ENCODE measurements at places on chromosomes 7 and 10. TPM values are rescaled to one million over a fixed set of nuclear protein-coding genes. Genes with fewer than 3 reads are reported as not detected.
A peak's percentile ranks its signal among the peaks of the same experiment; 100 is the strongest.

DNA sequence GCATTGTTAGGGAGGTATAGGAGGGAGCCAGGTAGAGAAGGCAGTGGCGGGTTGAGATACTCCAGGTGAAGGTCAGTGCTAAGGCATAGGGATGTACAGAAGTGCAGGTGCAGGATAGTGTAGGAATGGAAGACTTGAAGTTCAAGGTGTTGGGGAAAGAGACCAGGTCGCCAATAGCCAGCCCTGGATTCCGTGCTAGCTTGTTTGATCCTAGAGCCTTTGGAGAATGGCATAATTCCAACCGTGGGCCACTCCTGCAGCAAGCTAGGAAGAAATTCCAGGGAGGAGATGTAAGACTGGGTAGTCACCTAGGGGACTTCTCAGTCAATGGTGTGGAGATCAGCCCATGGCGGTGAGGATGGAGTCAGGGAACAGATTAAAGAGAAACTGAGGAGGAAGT lies 272.7 kb downstream of the RPS24 start:
- no peak overlapping the region for H3K4me3 ChIP-seq
- peaks cover 61% of the 10 kb centered on the region for H3K27me3 ChIP-seq
- peaks cover 7% of the 10 kb centered on the region for H3K4me1 ChIP-seq
- H3K36me3 ChIP-seq, result peaks cover 13% of the 10 kb centered on the region
- H3K27ac ChIP-seq, result no peak overlapping the region
- DNase-seq, result no peak

DNA sequence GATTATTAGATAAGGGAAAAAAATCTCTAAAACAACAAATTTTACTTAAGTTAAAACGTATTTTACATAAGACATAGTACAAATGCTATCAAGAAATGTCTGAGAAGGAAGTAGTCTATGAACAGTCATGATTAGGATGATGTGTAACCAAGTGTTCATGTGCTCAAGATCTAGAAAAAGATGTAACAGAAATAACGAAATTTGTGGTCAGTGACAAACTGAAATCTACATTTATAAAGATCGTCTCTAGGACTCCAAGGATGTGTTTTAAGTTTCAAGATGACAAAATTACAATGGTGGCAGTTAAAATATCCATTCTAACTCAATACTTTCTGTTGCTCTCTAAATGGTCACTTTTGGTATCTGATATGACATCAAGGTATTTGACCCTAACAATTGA lies 17.2 kb downstream of the PPP3CB start:
- H3K27me3 ChIP-seq, result no peaks in the 10 kb centered on the region
- no peak overlapping the region for H3K27ac ChIP-seq
- DNase-seq, result no peak

DNA sequence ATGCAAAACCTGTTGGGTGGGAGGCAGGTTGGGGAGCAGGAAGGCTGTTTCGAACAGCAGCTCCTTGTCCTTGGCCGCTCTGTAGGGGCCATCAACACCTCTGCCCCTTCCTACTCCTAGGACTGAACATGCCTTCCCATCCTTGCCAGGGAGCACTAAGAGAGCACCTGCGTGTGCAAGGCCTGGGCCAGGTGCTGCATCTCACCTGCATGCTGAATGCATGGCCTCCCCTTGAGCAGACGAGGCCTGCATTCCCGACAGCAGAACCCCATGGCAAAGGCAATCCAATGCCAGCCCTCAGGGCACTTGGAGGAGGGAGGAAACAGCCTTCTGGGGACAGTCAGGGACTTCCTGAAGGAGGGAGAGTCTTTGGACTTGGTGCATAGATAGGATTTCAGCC lies 11.0 kb downstream of the VSIR start:
- no peaks in the 10 kb centered on the region for H3K27me3 ChIP-seq
- DNase-seq, result no peak
- no peak overlapping the region for H3K27ac ChIP-seq

DNA sequence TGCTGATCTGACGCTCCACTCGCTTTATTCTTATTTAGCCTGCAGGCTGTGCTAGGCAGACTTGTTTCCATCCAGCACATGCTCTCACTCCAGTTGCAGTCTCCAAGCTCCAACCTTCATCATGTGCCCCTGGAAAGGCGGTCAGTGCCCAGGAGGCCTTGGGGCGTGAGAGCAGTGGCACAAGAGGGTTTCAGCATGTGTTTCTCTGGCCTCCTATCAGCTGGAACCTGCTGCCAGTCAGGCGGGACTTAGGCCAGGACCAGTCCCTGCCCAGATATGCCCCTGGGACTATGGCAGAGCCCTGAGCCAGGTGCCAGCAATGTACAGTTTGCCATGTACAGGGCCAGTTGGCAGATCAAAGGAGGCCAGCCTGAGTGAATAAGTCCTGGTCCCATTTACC lies 330.2 kb upstream of the FZD1 start:
- no peak overlapping the region for H3K4me3 ChIP-seq
- H3K27ac ChIP-seq, result no peak overlapping the region
- H3K27me3 ChIP-seq, result no peaks in the 10 kb centered on the region
- DNase-seq, result no peak

DNA sequence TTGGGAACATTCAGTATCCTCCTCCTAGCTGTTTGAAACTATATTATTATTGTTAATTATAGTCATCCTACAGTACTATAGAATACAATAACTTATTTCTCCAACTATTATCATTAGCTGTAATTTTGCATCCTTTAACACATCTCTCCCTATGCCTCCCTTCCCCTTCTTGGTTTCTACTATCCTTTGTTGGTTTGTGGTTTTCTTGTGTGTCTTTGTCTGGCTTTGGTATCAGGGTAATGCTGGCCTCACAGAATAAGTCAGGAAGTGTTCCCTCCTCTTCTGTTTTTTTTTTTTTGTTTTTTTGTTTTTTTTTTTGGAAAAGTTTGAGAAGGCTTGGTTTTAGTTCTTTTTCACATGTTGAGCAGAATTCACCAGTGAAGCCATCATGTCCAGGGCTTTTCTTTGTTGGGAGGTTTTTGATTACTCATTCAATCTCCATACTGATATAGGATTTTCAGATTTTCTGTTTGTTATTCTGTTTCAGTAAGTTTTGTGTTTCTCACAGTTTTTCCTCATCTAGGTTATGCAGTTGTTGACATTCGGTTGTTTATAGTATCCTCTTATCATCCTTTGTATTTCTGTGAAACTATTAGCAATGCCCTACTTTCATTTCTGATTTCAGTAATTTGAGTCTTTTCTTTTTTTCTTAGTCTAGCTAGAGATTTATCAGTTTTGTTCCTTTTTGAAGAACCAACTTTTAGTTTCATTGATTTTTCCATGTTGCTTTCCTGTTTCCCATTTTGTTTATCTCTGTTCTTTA lies 21.6 kb downstream of the C1GALT1 start:
- no peak for DNase-seq
- no peaks in the 10 kb centered on the region for H3K36me3 ChIP-seq
- no peak overlapping the region for H3K4me3 ChIP-seq
- H3K27ac ChIP-seq, result no peak overlapping the region
- no peaks in the 10 kb centered on the region for H3K27me3 ChIP-seq
- H3K4me1 ChIP-seq, result peaks cover 50% of the 10 kb centered on the region

DNA sequence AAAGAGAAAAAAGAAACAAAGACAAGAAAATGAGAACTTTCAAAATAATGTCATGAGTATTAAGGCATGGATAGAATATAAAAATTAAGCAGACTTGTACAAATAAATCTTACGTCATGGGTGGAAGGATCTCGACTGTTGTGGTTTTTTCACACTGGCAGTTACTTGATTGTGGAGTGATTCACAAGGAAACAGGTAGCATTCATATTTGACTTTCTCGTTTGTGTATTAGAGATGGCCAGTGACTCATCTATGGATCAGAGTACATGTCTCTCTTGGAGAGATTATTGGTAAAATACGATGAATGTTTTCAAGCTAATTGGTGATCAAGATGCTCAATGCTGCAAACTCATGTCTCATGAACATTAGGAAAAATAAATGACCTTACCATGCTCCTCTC lies 564.3 kb downstream of the GATA3 start:
- peak; percentile 32 for DNase-seq
- no peaks in the 10 kb centered on the region for H3K27me3 ChIP-seq
- H3K4me3 ChIP-seq, result no peak overlapping the region
- H3K4me1 ChIP-seq, result peaks cover 39% of the 10 kb centered on the region
- peaks cover 7% of the 10 kb centered on the region for H3K36me3 ChIP-seq

DNA sequence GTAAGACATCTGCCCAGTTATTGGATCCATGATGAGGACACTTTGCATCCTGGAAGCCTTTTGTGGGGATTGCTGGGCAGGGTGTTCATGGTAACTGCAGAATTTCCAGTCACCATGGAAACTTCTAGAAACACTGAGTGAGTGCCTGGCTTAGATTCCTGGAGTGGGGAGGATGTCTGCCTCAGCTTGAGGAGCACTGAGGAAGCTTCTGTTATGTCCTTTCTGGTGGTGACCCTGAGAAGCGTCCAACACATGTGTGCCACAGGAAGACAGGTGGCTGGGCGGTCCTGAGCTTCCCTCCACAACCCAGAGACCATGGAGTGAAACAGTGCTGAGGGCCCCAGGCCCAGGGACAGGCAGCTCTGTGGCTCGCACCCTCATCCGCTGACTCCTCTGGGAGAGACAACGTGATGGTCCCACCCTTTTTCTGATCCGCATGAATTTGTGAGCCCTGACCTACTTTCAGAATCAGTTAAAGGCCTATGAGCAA lies 191.8 kb upstream of the CXCL12 start:
- no peaks in the 10 kb centered on the region for H3K36me3 ChIP-seq
- DNase-seq, result no peak
- H3K4me3 ChIP-seq, result no peak overlapping the region
- no peak overlapping the region for H3K27ac ChIP-seq

DNA sequence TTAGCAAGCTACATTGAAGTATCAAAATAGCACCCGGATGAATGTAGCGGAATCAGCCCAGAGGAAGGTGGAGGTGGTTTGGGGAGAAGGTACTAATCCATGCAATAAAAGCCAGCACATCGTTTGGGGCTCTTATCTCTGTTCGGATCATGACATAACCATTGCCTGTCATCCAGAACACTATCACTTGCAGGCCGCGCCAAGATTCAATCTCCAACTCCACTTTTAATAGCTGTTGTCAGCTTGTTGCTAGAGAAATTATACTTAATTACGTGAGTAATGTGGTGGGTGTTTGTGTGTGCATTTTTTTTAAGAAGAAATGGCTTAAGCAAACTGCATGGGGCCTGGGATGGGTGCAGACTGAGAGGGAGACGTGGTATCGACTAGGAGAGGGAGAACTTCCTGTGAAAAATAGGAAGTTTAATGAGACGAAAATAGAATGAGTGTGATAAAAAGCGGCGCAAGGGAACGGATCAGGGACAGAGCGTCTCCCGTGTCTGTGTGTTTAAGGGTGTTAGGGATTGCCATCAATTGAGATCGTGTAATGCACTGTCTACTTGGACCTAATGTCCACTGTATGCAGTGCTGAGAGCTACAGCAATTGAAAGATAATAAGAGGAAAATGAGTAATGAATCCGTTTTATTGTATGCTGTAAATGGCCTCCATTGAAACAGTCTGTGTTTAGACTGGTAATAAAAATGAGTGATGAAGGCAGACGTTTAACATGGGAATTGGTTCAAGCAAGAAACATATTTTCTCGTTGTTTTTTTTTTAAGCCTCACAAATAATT lies 27.6 kb upstream of the SFMBT2 start:
- H3K4me1 ChIP-seq, result no peaks in the 10 kb centered on the region
- H3K27ac ChIP-seq, result no peak overlapping the region
- no peak overlapping the region for H3K4me3 ChIP-seq

- no peaks in the 10 kb centered on the region for H3K27me3 ChIP-seq
- peaks cover 35% of the 10 kb centered on the region for H3K4me1 ChIP-seq
- DNase-seq, result no peak
- no peak overlapping the region for H3K27ac ChIP-seq
- peaks cover 8% of the 10 kb centered on the region for H3K36me3 ChIP-seq
Measured at GRCh38 chr7:98136423-98136822, 29.8 kb downstream of the LMTK2 start.

GRCh38 chr7:15555381-15555859 lies 6.4 kb downstream of the AGMO start:
- no peaks in the 10 kb centered on the region for H3K27me3 ChIP-seq
- peaks cover 40% of the 10 kb centered on the region for H3K4me1 ChIP-seq
- H3K36me3 ChIP-seq, result peaks cover 19% of the 10 kb centered on the region
- DNase-seq, result no peak
- H3K27ac ChIP-seq, result peak overlapping the region; percentile 79
- no peak overlapping the region for H3K4me3 ChIP-seq

GRCh38 chr7:148020679-148021078 lies 569.9 kb upstream of the C7orf33 start:
- H3K36me3 ChIP-seq, result no peaks in the 10 kb centered on the region
- H3K4me3 ChIP-seq, result no peak overlapping the region
- no peaks in the 10 kb centered on the region for H3K4me1 ChIP-seq
- DNase-seq, result no peak
- H3K27me3 ChIP-seq, result no peaks in the 10 kb centered on the region
- H3K27ac ChIP-seq, result no peak overlapping the region

GRCh38 chr7:3892686-3893085 lies 591.6 kb downstream of the SDK1 start:
- no peak overlapping the region for H3K27ac ChIP-seq
- H3K27me3 ChIP-seq, result no peaks in the 10 kb centered on the region
- H3K36me3 ChIP-seq, result no peaks in the 10 kb centered on the region
- DNase-seq, result no peak
- no peak overlapping the region for H3K4me3 ChIP-seq

- no peaks in the 10 kb centered on the region for H3K4me1 ChIP-seq
- no peak for DNase-seq
- no peak overlapping the region for H3K27ac ChIP-seq
- no peaks in the 10 kb centered on the region for H3K36me3 ChIP-seq
- H3K27me3 ChIP-seq, result no peaks in the 10 kb centered on the region
Measured at GRCh38 chr7:57399251-57399940, 50.6 kb upstream of the ZNF716 start.

- H3K4me1 ChIP-seq, result no peaks in the 10 kb centered on the region
- DNase-seq, result no peak
- peaks cover 16% of the 10 kb centered on the region for H3K27me3 ChIP-seq
- H3K4me3 ChIP-seq, result no peak overlapping the region
- H3K36me3 ChIP-seq, result peaks cover 5% of the 10 kb centered on the region
Measured at GRCh38 chr10:96367470-96367869, 8.7 kb upstream of the OPALIN start.

GRCh38 chr10:132541601-132542011 lies 4.0 kb downstream of the INPP5A start:
- no peak overlapping the region for H3K27ac ChIP-seq
- H3K4me1 ChIP-seq, result peaks cover 7% of the 10 kb centered on the region
- DNase-seq, result no peak
- H3K4me3 ChIP-seq, result no peak overlapping the region
- no peaks in the 10 kb centered on the region for H3K27me3 ChIP-seq

- peaks cover 48% of the 10 kb centered on the region for H3K4me1 ChIP-seq
- peak overlapping the region; percentile 77 for H3K27ac ChIP-seq
- no peak for DNase-seq
- H3K27me3 ChIP-seq, result no peaks in the 10 kb centered on the region
Measured at GRCh38 chr10:50396491-50397311, 145.4 kb upstream of the ASAH2 start.

- H3K27ac ChIP-seq, result no peak overlapping the region
- H3K36me3 ChIP-seq, result no peaks in the 10 kb centered on the region
- H3K4me1 ChIP-seq, result peaks cover 9% of the 10 kb centered on the region
- no peaks in the 10 kb centered on the region for H3K27me3 ChIP-seq
- DNase-seq, result no peak
Measured at GRCh38 chr10:54091237-54091636, 709.8 kb downstream of the PCDH15 start.

NEUROG3 gene
- total RNA-seq, result not detected

KIAA1217 gene
- total RNA-seq, result 46.2 TPM

EN2 gene
- 3.2 TPM for total RNA-seq

PCLO gene
- total RNA-seq, result 9.1 TPM

SPDYE9 gene
- total RNA-seq, result not detected

PLCE1 gene
- total RNA-seq, result 1.8 TPM

CLDN4 gene
- total RNA-seq, result 325 TPM

KLF14 gene
- 0.17 TPM for total RNA-seq

RSPH10B gene
- total RNA-seq, result 0.37 TPM

Data from Calu3 (cell line).